ENCODE measurements at places on chromosomes 4 and X.

DNA sequence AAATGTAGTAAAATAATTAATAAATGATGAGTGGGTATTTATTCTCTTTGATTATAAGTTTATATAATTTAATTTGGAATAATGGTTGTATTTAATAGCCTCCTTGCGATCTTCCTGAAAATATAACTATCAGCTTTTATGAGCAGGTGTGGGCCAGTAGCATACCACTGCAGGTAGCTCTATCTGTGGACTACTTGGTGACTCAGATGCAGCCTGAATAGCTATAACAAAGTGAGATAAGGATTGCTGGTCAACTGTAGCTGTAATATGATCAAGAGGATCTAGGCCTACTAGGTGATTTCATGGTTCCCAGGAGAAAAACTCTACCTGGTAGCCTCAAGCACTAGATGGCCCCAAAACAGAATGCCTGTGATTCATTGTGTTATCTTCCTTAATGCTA is 47.1 kb upstream of the BMP15 start:
- DNase-seq: no peak

DNA sequence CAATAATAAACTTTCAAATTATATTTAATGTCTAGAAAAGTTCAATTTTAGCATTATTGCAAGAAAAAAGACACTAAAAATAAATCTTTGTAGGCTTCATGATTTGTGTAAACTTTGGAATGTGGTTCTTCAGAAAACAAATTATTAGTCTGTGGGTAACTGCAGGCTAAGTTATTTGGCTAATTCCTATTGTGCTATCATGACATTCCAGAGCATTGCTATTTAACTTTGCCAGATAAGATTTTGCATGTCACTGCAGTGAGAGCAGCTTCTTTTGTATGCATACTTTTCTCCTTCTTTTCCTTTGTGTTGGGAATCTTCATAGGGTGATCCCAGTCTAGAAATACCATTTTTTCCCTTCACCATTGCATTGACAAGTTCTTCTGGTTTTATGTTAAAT is 130.0 kb downstream of the AWAT2 start:
- no peak for DNase-seq

DNA sequence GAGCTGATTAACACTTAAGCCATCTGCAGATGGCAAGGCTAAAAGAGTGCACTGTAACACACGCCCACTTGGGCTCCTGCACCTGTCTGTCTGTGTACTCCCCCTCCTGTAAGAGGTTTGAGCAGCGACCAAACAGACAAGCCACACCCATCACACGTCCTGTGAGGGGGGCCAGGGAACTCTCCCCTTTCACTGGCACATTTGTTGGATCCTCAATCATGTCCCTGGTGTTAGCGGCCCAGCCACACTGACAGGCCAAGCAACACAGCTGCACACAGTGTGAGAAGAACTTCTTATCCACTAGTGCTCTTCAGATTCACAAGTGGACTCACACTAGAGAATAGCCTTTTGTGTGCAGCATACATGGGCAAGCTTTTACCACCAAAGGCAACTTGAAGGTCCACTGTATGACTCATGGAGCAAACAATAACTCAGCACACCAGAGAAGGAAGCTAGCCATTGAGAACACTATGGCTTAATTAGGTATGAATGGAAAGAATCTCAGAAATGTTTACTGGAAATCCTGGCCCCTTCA is 29.1 kb upstream of the UTP14A start:
- no peak for DNase-seq

DNA sequence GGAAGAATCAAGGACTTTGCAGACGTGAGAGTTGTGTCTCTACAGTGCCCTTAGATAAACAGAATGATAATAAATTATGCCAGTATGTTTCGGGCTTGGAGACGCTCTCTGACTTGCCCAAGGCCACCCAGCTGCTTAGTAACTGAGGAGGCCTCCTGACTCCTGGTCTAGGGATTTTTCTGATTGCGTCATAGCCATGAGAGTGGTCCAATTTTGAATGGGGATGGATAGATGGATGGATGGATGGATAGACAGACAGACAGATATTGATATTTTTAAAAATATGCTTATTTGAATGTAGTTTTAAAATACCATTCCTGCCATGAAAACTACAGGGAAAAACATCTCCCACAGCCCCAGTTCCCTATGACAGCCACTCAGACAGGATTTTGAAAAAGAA is 15.5 kb downstream of the ARHGAP36 start:
- no peak for DNase-seq
